ENCODE measurements at places on chromosomes 16 and 17.
A peak's percentile ranks its signal among the peaks of the same experiment; 100 is the strongest.

GRCh38 chr16:85971902-85972638 lies 73.1 kb downstream of the IRF8 start:
- no peak for DNase-seq

DNA sequence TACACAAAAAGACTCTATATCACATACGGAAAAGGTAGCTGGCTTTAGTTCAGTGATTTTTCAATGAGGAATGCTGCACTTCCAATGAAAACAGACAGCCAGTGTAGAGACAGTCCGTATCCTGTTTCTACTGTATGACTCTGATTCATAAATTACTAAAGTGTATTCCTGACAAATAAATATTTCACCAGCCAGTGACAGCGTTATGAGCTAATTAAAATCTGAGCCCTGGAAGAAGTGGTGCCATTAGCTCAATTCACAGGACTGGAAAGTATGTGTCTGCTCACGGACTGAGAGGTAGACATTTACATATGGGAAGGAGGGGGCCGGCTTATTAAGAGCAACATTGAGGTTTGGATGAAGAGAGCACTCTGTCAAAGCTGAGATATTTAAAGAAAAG lies 207.9 kb upstream of the RBFOX1 start:
- DNase-seq = no peak

DNA sequence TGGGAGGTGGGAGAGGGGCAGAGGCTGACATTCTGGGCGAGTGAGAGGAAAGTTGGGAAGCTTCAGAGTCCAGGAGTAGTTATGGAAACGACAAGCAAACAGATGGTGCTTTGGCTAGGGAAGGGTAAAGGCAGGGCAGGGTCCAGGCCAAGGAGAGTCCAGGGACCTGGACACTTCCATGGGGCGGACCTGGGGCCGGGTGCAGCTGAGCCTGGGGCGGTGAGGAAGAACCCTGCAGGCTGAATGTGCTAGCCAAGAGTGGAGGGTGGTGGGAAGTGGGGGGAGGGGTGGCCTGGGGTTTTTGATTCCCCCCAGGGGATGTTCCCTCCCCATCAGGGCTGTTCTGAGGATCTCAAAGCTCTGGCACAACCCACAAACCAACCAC lies 2.6 kb downstream of the PPP1R9B start:
- peak; percentile 50 for DNase-seq

GRCh38 chr17:77147357-77147801 lies 6.6 kb downstream of the SEC14L1 start:
- DNase-seq = no peak

DNA sequence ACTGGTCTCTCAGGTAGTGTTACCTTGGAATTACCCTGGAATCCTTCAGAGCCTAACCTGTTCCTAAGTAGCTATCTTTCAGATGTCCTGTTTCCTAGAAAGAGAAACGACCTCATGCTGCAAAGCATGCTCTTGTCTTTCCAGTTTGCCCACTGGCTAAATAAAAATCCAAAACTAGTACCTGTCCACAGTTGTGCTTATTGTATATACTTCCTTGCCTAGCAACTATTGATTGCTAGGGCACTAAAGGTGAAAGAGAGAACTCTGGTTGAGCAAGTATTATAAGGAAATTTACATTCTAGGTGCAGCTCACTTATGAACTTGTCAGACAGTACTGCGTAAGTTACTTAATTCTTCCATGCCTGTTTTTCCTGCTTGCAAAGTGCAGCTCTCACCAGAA lies 38.5 kb downstream of the LIG3 start:
- no peak for DNase-seq

- DNase-seq = no peak
Measured at GRCh38 chr16:75319513-75320411, 68.3 kb upstream of the BCAR1 start.

DNA sequence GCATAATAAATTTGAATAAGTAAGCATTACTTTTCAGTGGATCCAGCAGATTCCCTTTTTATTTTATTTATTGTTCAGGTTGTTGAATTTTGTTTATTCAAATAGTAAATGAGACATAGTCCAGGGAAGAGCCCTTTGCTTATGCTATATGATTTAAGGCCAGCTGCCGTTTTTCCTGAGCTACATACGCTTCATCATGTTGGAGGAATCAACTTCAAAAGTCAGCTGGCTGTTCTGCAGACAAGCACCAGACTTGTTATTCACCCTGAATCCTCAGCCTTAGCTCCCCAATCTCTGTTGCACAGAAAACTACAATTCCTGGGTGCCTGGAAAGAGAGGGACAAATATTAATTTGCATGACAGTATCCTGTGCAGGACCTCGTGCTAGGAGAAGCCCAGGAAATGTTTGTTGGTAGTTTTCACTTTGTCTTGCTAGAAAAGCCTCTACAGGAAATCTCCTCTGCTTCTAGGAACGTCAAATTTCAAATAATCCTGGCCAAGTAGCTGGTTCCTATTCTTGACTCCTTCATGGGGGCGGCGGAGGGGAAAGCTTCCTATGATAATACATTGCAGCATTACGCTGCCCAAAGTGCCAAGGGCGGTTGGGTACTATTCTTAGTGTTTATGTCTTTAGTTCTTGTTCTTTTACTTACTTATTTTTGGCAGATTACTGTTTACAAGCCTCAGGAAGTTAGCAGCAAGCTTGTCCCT lies 101.6 kb downstream of the PRKCA start:
- DNase-seq = no peak

DNA sequence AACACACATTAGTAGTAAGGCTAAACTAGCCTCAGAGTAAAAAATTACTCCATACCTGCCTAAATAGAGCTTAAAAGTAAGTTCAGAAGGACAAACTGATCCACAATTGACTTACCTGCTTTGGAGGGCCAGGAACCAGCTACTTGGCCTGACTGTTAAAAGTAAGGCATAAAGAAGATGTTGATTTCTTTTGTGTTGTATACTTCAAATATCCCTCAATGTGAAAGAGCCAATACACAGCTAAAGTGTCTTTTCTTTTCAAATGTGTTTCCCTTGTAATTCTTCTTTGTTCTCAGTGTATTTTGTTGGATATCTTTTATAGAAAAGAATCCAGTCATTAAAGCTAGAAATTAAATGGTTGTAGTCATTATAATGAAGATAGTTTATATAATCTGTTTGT lies 171.1 kb downstream of the TANC2 start:
- DNase-seq = no peak

DNA sequence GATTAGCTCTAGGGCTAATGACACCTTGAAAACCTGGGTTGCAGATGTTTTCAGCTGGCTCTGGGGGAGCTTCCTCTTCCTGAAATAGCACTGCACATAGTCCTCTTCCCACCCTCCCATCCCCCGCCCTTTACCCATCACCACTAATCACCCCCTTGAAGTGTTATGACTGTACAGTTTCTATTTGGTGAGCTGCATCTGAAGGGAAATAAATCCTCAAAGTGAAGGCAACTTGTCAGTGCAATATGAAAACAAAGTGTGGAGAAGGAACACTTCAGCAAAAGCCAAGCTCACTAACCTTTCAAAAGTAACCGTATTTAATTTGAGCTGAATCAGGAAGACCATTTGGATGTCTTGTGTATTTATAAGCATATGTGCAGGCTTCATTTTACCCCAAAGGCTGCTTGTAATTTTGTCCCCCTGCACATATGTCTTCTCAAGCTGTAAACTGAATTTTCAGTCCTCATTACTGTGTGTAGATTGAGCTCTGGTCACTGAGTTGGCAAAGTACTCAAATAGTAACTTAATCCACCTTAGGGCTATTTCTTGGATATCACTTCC lies 44.1 kb upstream of the CA10 start:
- no peak for DNase-seq

- no peak for DNase-seq
Measured at GRCh38 chr17:48231995-48232959, 124.7 kb downstream of the SNX11 start.

DNA sequence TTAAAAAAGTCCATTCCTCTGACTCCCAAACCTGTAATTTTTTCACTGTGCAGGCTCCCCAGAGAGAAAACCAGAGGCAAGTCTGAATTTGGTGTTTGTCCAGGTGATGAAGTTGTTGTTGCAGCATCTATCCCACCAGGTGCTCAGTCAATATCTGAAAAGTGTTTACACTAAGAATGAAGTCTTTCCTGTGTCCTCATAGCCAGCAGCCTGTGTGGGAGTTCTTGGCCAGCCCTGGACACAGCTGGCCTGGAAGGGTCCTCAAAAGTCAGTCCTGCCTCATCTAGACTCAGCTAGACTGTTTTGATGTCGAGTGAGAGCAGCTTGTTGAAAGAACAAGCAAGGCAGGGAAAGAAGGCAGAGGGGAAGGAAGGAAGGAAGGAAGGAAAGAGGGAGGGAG lies 3.3 kb upstream of the PMP22 start:
- DNase-seq = no peak

DNA sequence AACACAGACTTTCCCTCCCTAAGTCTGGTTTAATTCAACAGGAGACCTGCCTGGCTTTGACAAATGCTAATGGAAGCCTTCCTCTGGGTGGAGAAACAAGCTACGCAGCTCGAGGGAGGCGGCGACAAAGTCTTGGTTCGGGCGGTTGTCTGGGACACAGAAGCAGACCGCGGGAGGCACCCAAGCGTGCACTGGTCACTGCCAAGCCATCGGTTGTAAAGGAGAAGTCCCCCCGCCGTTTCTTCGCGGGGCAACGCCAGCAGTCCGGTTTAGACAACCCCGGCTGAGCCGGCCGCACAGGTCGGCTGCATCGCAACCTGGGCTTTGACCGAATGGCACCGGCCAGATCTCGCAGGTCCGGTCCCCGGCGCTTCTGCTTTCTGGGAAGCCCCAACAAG lies 586 bp downstream of the GLYR1 start:
- no peak for DNase-seq

- DNase-seq = peak; percentile 99
Measured at GRCh38 chr17:78925234-78925633, at the start of gene TIMP2. TIMP2 (minus strand) TSS chr17:78925387; CDS start chr17:78925088, 299 bp downstream.

GRCh38 chr17:42410319-42410685 lies 12.8 kb downstream of the CAVIN1 start:
- DNase-seq = no peak

- peak; percentile 54 for DNase-seq
Measured at GRCh38 chr17:44900894-44901293, 1.6 kb upstream of the EFTUD2 start.

DNA sequence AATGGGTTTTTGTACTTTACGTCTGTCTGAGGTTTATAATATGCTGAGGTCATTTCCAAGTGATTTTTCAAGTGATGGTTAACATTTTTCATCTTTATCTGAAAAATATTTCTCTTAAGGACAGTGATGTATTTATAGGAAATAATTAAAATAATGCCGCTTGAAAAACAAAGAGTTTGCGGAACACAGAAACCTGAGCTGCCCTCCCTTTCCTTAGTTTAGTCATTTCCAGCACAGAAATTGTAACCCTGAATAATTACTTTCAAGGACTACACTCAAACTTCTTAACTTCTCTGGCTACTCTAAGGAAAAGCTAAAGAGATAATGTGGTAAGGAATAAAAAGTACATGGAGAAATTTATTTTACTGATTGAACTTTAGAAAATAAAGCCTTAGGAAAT lies 54.6 kb downstream of the MRTFB start:
- DNase-seq = no peak

DNA sequence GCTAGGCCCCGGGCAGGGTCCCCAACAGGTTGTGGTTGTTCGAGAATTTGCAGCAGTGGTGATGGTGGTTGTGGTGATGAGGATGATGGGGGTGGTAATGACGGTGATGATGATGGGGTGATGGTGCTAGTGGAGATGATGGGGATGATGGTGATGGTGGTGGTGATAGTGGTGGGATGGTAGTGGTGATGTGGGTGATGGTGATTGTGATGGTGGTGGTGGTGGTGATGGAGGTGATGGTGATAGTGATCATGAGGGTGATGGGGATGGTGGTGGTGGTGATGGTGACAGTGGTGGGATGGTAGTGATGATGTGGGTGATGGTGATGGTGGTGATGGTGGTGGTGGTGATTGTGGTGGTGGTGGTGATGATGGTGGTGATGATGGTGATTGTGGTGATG lies 343.3 kb downstream of the SEC14L1 start:
- DNase-seq = no peak

DNA sequence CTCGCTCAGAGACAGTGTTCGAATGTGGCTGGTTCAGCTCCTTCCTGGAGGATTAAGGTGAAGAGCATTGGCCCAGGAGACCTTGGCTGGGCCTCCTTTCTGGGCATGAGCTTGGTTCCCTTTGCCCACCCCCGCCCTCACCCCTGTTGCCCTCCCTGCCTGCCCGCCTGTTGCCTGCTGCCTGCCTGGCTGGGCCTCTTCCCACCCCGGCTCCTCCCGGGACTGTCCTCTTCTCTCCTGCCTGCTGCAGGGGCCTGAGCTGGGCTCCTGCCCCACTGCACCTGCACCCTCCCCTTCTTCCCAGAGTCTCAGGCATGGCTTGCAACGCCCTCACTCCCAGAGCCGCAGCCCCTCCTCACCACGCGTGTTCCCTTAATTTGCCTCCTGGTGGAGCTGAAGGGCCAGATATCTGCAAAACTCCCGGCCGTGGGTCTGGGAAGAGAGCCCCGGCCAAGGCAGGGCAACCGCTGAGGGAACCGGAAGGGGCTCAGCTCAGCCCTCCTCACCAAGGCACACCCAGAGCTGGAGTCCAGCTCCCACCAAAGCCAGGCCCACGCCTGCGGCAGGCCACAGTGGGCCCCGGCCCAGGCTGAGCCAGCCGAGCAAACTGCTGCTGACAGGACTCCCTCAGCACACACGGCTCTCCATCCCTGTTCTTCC lies 31.2 kb downstream of the MNT start:
- DNase-seq = peak; percentile 52

- no peak for DNase-seq
Measured at GRCh38 chr16:66920924-66921680, 2.4 kb upstream of the CDH16 start.

DNA sequence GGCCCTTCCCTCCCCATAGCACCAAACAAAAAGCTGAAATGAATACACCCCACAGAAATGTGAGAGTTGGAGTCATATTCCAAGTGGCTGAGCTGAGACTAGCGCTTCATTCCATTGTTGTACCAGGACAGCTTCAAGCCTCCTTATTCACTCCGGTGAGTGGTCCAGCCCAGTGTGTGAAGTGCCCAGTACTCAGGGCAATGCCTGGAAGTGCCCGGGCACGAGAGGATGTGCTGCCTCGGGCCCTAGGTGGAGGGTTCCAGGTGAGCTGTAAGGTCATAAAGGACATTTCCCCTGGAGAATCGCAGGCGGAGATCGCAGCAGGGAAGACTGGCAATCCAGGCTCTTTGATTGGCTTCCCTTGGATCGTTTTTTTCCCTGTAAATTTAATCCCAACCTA lies 5.4 kb upstream of the CYLD start:
- no peak for DNase-seq
